NCI-H2081 (cell line): ENCODE measurements at places on chromosomes 7 and 10.

- no peak for DNase-seq
Observed at GRCh38 chr10:15321431-15322341, 49.4 kb downstream of the FAM171A1 start.

GRCh38 chr10:110388687-110389052 lies 84.0 kb upstream of the SMNDC1 start:
- DNase-seq = no peak

GRCh38 chr10:69644658-69645295 lies 14.7 kb downstream of the FAM241B start:
- peak; percentile 76 for DNase-seq

- no peak for DNase-seq
Observed at GRCh38 chr7:111147708-111148533, 57.0 kb downstream of the LRRN3 start.

DNA sequence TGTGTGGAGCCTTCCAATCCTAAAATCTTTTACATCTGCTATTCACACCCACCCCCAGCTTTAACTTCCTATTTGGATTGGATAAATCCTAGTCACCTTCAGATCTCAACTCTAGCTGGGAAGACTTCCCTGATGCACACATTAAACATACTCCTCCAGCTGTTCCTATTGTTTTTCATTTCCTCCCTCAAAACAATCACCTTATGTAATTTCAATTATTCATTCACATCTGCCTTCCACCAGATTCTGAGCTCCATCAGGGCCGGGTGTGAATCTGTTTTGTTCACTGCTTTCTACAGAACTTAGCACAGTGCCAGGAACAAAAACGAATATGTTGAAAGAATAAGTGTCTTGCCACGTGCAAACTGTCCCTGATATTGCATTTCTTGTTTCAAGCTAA lies 497.4 kb downstream of the PLXDC2 start:
- no peak for DNase-seq

DNA sequence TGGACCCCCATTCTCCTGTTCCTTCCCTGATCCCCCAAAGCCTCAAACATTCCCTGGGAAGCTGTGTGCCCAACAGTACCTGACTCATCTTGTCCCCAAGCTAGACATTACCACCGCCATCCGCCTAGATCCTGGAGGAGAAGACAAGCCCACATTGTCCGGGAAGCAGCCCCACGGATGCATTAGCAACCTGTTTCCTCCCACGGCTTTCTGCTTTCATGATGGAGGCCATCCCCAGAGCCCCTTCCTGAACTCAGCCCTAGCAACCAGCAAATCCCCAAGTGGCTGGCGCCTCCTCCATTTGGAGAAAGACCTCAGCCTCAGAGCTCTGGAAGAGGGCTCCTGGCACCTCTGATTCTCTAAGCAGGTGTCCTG lies 2.3 kb upstream of the SLC29A3 start:
- no peak for DNase-seq

GRCh38 chr7:111029574-111030251 lies 61.2 kb upstream of the LRRN3 start:
- DNase-seq = no peak

DNA sequence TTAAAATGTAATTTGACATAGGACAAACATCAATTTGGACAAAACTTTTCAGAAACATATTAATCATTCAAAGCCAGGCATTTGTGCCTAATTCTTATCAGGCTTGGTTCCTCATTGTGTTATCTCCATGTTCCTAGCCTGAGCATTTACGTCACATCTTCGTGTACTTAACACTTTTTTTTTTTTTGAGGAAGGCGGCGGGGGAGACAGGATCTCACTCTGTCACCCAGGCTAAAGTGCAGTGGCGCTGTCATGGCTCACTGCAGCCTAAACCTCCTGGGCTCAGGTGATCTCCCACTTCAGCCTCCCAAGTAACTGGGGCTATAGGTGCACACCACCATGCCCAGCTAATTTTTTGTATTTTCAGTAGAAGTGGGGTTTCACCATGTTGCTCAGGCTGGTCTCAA lies 19.8 kb downstream of the HNRNPA2B1 start:
- DNase-seq = no peak

DNA sequence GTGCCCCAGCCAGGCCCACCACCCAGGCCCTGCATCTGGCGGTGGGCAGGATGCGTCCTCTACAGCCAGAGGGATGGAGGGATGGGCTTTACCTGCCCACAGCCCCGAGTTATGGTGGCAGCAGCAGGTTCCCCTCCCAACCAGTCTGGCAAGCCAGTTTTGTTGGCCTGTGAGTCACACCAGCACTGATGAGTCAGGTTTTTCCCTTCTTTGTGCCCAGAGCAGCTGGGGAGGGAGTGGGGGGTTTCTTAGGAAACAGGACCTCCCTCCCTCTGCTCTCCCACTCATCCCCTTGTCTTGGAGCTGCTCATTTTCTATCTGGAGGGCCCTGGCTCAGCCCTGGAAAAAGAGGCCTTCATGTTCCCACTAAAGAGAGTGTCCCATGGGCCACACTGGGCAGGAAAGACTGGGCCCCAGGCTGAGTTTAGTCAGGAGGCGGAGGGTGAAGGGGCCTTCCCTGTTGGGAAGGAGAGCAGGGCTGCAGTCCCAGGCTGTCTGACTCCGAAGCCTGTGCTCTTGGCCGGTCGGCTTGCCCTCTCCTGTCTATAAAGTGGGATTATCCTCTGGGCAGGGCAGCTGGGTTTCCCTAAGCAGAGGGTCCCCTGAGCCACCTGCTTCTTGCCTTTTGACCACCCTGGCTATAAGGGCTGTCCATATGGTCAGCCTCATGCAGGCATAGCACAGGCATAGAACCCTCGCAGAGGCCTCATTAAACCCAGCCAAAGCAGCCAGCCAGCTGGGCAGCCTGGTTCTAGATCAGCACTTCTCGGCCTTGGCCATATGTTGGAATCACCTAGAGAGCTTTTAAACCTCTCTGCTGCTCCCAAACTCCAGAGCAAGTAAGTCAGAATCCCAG lies 30.2 kb upstream of the ANKRD2 start:
- DNase-seq = no peak

GRCh38 chr7:139177696-139178095 lies 53.3 kb upstream of the UBN2 start:
- no peak for DNase-seq

DNA sequence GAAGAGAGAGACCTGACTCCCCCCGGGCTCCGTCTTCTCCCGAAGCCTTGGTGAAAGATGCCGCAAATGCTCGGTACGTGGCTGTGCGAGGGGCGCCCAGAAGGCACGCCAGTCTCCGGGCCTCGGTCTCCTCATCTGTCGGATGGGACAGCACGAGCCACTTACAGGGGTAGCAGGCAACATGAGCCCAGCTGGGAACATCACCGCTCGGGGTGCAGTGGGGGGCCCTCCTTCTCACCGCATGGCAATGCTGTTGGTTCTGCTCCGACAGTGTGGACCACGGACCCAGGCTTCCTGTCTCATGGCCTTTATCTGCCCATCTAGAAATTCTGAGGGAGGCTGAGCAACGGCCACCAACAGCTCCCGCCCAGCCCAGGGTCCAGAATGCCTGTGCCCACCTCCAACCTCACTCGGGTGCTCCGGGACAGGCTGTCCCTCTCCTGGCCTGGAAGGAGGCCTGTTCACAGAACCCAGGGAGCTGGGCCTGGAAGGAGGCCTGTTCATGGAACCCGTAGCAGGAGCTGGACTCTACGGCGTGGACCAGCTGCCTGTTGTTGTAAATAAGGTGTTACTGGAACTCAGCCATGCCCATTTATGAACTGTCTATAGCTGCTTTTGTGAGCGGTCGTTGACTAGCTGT lies 15.8 kb downstream of the ADAP1 start:
- no peak for DNase-seq

GRCh38 chr7:18496341-18496700 lies 772 bp downstream of the HDAC9 start:
- DNase-seq = no peak

DNA sequence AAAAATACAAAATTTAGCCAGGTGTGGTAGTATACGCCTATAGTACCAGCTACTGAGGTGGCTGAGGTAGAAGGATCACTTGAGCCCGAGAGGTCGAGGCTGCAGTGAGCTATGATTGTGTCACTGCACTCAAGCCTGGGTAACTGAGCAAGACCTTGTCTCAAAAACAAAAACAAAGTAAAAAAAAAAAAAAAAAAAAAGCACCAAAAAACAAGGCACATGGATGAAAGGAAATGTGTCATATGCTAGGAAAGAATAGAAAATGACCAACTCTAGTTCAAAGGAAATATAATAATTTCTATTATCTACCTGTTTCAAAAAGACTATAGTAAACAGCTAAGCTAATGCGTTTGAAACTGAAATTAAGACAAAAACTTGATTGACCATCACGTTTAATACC lies 33.8 kb downstream of the UBE2H start:
- DNase-seq = no peak

DNA sequence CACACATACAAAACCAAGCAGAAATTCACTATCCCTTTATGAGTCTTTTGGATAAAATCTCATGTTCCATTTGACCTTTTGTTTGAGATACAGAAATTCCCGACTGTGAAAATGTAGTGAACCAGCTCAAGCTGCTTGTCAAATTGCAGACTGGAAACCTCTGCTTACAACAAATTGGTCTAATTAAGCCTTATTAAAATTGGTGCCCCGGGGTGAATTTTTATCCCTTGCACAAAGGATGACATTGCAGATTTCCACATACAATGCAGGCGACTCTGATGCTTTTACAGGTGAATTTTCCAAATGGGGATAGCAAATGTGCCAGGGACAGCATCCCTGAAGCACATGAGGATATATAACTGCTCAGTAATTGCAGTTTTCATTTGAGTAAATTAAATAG lies 257.3 kb downstream of the BMPER start:
- peak; percentile 92 for DNase-seq

DNA sequence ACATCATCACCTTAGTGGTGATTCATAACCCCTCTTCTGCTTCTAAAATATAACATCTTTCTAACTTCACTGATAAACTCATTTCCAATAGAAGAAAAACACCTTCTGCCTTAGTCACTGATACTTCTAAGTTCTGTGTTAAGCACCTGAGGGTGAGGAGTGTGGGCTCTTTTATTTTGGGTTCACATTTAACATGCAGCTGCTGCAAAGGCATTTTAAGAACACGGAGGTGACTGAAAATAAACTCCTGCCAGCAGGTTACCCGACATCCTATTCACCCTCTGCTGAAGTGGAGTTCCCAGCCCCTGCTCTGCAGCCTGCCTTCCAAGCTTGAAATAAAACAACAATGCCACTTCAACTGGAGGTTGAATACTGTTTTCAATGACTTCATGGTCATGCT lies 202.9 kb upstream of the PLXNA4 start:
- DNase-seq = no peak

- DNase-seq = no peak
Observed at GRCh38 chr10:47339759-47340607, 8.2 kb upstream of the RBP3 start.

GRCh38 chr10:102773320-102773719 lies 29.6 kb downstream of the WBP1L start:
- no peak for DNase-seq

- DNase-seq = no peak
Observed at GRCh38 chr7:99762680-99763327, 21.2 kb downstream of the CYP3A4 start.

DNA sequence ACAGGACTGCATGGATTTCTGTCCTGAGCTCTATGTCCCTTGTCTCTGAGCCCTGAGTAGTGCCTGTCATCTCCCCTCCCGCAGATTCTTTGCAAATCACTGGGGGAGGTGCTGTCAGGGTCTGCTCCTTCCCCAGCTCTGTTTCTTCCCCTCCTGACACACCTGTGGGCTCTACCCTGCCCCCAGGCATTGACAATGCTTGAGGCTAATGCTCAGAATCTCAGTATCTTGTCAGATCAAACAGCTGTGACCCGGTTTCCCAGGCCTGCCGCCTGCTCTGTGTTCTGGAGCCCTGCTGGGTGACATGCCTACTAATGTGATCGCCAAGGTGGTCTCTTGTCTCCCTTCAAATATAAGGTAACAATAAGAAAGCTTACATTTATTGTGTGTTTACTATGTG lies 209.0 kb downstream of the POU6F2 start:
- DNase-seq = no peak

- no peak for DNase-seq
Observed at GRCh38 chr7:918118-918425, 36.4 kb downstream of the ADAP1 start.

DNA sequence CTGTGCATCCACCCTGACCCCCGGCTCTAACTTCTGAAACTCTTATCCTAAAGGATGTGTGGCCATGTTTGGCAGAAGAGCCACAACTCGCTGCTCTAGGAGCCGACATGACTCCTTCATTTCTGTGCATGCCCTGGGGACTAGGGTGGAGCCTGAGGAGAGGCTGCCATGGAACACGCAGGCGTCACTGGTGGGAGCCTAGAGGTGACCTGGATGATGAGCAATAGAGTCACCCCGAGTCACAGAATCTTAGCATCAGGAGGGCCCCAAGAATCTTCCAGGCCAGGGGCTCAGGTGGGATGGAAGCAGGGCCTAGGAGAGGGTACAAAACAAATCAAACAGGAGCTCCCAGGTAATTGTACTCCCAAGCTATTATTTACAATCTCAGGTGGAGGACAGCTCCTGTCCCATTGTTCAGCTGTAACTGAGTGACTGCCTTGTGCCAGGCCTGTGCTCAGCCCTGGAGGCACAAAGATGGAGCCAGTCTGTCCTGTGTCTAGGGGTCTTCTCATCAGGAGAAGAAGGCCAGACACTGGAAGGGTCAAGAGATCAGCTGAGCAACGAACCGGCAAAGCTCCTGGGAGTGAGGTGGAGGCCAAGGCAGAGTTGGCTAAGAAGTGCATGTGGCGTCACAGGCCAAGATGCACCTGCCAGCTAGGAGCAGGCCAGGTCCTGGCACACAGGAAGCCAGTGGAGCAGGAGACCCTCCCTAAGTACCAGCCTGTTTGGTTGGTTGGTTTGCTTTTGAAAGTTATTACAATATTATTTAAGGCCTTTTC lies 5.8 kb upstream of the ZNF22 start:
- no peak for DNase-seq

- no peak for DNase-seq
Observed at GRCh38 chr7:109950821-109951564, 1139.9 kb upstream of the LRRN3 start.

- no peak for DNase-seq
Observed at GRCh38 chr10:28250782-28251181, 52.1 kb downstream of the MPP7 start.

- no peak for DNase-seq
Observed at GRCh38 chr7:133401225-133401624, 148.3 kb downstream of the EXOC4 start.

DNA sequence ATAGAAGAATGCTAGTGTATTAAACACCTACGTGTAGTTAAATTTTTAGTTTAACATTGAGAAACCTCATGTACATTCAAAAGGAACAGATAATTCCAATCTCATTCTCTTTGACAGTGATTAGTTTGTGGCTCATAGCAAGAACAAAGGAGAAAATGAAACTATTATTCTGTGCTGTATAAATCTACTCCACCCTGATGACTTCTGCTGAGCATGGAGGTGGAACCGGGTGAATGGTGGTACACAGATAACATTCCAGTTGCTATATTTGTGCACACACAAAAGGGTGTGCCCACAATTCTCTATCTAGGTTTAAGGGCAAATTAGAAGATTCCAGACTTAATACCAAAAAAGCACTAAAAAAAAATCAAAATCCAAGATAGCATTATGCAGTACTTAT lies 17.0 kb upstream of the RALA start:
- DNase-seq = no peak
